ENCODE measurements at places on chromosomes 4 and X.

GRCh38 chrX:68598841-68599240, 48.6 kb upstream of the STARD8 start:
- DNase-seq = no peak
- no peaks in the 10 kb centered on the region for H3K4me1 ChIP-seq
- no peak overlapping the region for H3K27ac ChIP-seq
- H3K27me3 ChIP-seq = no peaks in the 10 kb centered on the region
- no peaks in the 10 kb centered on the region for H3K36me3 ChIP-seq
- H3K4me3 ChIP-seq = no peak overlapping the region

DNA sequence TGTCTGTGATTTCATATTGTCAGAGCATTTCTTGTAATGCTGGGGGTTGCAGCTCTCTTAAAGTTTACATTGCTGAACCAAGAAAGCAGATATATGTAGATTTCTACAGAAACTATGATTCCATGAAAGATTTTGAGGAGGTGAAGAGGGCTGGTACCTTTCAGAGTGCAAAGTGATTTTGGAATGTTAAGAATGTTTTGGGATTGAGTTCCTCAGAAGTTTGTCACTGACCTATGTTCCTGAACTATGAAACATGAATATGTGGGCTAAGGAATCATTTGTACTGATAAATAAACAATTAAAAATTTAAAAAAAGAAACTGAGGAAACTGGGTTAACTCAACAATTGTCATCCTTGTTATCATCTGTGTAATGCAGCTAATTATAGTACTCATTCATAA, 12.3 kb upstream of the CHIC2 start:
- H3K4me1 ChIP-seq = no peaks in the 10 kb centered on the region
- no peaks in the 10 kb centered on the region for H3K27me3 ChIP-seq
- no peaks in the 10 kb centered on the region for H3K36me3 ChIP-seq
- no peak overlapping the region for H3K4me3 ChIP-seq
- H3K27ac ChIP-seq = no peak overlapping the region

GRCh38 chr4:118171381-118171780, 137.1 kb downstream of the NDST3 start:
- no peaks in the 10 kb centered on the region for H3K36me3 ChIP-seq
- H3K27ac ChIP-seq = no peak overlapping the region
- H3K4me3 ChIP-seq = no peak overlapping the region
- H3K27me3 ChIP-seq = no peaks in the 10 kb centered on the region

DNA sequence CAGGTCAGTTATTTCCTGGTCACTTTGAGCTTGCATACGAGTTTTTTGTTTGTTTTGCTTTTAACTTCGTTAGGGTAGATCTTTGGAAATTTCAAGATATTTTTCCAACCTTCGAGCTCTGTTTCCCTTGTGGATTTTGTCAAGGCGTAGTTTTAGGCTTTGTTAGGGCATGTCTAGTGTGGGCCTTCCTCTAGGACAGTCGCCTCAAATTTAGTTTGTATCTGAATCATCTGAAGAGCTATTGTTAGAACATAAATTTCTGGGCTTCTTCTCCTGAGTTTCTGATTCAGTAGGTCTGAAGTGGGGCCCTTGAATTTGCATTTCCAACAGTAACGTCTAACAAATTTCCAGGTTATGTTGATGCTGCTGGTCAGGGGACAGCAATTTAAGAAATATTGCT, 48.8 kb upstream of the RBM47 start:
- no peak for DNase-seq
- H3K4me3 ChIP-seq = no peak overlapping the region
- no peak overlapping the region for H3K27ac ChIP-seq
- H3K4me1 ChIP-seq = peaks cover 5% of the 10 kb centered on the region
- no peaks in the 10 kb centered on the region for H3K36me3 ChIP-seq

DNA sequence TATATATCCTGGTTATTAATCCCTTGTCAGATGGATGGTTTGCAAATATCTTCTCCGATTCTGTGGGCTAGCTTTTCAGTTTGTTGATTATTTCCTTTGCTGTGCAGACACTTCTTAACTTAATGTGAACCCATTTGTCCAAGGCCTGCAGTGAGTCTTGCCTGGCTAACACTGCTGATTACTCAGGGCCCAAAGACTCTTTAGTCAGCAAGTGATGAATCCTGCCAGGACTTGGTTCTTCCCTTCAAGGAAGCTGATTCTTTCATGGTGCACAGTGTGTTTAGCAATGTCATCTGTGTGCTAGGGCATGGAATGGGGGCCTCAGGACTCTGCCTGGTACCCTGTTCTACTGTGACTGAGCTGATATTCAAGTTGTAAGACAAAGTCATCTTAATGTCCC, 81.8 kb upstream of the TEX13A start:
- H3K27ac ChIP-seq = no peak overlapping the region
- no peaks in the 10 kb centered on the region for H3K36me3 ChIP-seq
- H3K27me3 ChIP-seq = no peaks in the 10 kb centered on the region
- H3K4me3 ChIP-seq = no peak overlapping the region
- H3K4me1 ChIP-seq = no peaks in the 10 kb centered on the region
- DNase-seq = no peak

GRCh38 chr4:186557061-186557460, 1.7 kb upstream of the MTNR1A start:
- no peak overlapping the region for H3K27ac ChIP-seq
- H3K36me3 ChIP-seq = no peaks in the 10 kb centered on the region
- H3K4me1 ChIP-seq = no peaks in the 10 kb centered on the region
- H3K4me3 ChIP-seq = no peak overlapping the region

DNA sequence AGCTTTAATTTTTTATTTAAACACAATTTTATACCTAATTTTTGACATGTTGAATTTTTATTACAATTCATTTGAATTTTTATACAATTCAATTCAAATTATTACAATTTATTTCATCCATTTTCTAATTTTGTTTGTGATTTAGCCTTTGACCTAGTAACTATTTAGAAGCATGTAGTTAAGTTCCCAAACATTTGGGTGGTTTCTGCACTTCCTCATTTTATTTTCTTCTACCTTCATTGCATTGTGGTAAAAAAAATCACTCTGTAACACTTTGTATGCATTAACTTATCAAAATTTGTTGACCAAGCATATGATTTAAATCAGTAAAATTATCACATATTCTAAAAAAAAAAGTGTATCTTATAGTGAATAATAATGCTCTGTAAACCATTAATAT, 928.9 kb downstream of the ARAP2 start:
- DNase-seq = no peak
- H3K36me3 ChIP-seq = no peaks in the 10 kb centered on the region
- H3K27ac ChIP-seq = no peak overlapping the region
- H3K4me1 ChIP-seq = no peaks in the 10 kb centered on the region

DNA sequence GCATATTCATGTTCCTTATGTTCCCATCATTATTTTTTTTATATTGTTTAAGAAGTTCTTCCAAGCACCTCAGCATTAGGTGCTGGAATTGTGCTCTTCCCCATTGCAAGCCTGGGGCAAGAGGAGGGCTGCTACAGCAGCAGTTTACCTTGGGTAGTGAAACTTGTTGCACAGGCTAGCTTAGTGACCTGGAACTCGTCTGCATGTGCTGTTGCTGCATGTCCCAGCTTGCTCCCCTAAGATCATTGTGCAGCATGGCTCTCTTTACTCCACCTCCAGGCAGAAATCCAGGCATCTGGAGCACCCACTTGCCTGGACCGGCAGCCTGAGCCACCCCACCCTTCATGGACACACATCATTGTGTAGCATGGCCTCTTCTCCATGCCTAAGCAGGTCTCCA, 776.0 kb downstream of the GLUD2 start:
- H3K36me3 ChIP-seq = no peaks in the 10 kb centered on the region
- no peaks in the 10 kb centered on the region for H3K4me1 ChIP-seq
- no peak overlapping the region for H3K27ac ChIP-seq
- H3K27me3 ChIP-seq = no peaks in the 10 kb centered on the region
- no peak overlapping the region for H3K4me3 ChIP-seq

DNA sequence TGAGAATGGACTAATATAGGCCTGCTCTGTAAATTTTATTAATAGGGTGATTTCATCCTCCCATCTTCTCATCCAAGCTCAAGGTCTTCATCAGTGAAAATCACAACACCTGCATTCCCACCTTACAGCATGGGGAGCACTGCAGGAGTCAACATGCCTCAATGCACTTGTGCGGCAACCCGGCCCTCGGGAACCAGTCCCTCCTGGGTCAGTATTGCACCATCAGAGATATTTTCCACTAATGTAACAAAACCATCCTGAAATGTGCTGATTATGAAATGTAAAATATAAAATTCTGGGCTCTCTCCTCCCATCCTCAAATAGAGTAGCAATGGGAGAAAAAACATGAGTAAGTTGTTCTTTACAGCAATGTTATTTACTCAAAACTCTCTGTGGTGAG, 13.0 kb downstream of the USP46 start:
- no peaks in the 10 kb centered on the region for H3K27me3 ChIP-seq
- no peaks in the 10 kb centered on the region for H3K36me3 ChIP-seq
- DNase-seq = no peak
- no peak overlapping the region for H3K4me3 ChIP-seq
- no peaks in the 10 kb centered on the region for H3K4me1 ChIP-seq

DNA sequence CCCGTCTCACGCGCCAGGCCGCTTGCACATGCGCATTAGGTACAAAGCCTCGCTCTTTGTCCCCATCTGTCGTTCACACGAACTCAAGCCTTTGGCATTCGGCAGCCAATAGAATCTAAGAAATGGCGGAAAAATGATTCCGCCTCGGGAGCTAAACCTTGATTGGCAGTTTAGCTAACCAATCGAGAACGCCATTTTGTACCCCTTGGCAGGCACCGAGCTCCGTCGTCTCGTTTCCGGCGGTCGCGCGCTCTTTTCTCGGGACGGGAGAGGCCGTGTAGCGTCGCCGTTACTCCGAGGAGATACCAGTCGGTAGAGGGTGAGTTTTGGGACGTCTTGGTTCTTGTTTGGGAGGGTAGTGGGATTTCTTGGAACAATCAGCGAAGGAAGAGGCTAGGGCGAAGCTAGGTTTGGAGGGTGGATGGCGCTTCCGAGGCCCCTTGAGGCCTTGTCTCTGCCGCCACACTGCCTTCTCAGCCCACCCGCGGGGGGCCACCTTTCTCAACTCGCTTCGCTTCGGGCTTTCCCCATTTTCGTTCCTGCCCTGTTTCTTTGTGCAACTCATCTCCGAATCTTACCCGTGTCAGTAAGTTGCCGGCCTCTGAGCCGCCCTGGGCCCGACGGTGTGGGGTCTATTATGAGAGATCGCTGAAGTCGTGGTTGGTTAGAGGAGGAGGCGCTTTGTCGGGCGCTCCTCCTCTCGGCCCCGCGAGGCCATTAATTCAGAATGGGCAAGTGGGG, at the start of gene NONO:
NONO (plus strand) TSS at position 233 of the 741 bp plus-strand sequence. CDS start 7,003 bp downstream, outside the sequence.
- H3K4me1 ChIP-seq = peaks cover 16% of the 10 kb centered on the region
- H3K4me3 ChIP-seq = peak within 1 kb of the TSS; percentile 65
- H3K27ac ChIP-seq = peak within 1 kb of the TSS; percentile 89
- no peaks in the 10 kb centered on the region for H3K27me3 ChIP-seq
- DNase-seq = peak; percentile 88

DNA sequence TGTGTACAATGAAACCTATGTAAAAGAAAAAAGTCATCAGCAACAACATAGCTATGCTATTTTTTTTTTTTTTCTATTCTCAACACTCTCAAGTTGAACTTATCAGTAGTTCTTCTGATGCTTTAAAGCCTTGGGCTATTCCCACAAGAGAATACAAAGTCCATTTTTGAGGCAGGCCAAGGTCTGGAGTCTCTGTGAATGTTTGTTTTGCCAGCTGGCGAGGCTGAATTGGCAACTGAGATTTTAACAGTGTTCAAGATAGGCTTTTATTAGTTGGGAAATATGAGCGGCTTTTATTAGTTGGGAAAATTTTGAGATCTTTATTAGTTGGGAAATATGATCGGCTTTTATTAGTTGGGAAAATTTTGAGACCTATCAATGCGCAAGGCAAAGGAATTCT, 336.6 kb downstream of the SLITRK2 start:
- H3K27me3 ChIP-seq = no peaks in the 10 kb centered on the region
- DNase-seq = no peak
- H3K4me1 ChIP-seq = no peaks in the 10 kb centered on the region
- H3K4me3 ChIP-seq = no peak overlapping the region

- H3K36me3 ChIP-seq = no peaks in the 10 kb centered on the region
- DNase-seq = no peak
- H3K27me3 ChIP-seq = no peaks in the 10 kb centered on the region
- H3K4me3 ChIP-seq = no peak overlapping the region
Observed at GRCh38 chr4:68367835-68368234, 17.9 kb upstream of the YTHDC1 start.

DNA sequence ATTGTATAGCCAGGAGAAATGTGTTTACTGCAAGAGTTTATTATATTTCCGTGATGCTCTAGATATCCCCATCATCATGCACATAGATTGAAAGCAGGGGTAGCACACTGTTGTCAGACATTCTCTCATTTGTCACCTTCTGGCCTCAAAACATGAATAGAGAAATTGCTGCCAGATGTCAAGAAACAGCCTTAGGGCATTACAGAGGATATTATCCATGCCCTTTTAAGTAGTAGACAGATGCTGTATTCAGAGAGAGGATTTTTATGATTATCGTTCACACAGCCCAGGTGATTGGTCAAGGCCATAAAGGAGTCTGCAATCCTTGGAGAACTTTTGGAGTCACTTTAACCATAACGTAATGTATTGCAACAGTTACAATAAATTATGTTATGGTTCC, 1961.5 kb upstream of the TENM3 start:
- no peak overlapping the region for H3K27ac ChIP-seq
- H3K36me3 ChIP-seq = no peaks in the 10 kb centered on the region

- H3K27me3 ChIP-seq = no peaks in the 10 kb centered on the region
- DNase-seq = no peak
- no peaks in the 10 kb centered on the region for H3K36me3 ChIP-seq
- no peak overlapping the region for H3K4me3 ChIP-seq
- no peaks in the 10 kb centered on the region for H3K4me1 ChIP-seq
Observed at GRCh38 chrX:9884031-9884779, 83.0 kb upstream of the CLDN34 start.

- DNase-seq = no peak
- no peaks in the 10 kb centered on the region for H3K4me1 ChIP-seq
- H3K4me3 ChIP-seq = no peak overlapping the region
- H3K27ac ChIP-seq = no peak overlapping the region
Observed at GRCh38 chrX:113804819-113805218, 779.1 kb upstream of the HTR2C start.

GRCh38 chr4:153112041-153112441, 92.2 kb upstream of the TRIM2 start:
- DNase-seq = no peak
- no peak overlapping the region for H3K27ac ChIP-seq
- peaks cover 54% of the 10 kb centered on the region for H3K4me1 ChIP-seq

GRCh38 chrX:150605603-150606002, 37.2 kb downstream of the MTM1 start:
- H3K36me3 ChIP-seq = peaks cover 17% of the 10 kb centered on the region
- no peaks in the 10 kb centered on the region for H3K4me1 ChIP-seq
- H3K4me3 ChIP-seq = no peak overlapping the region
- H3K27ac ChIP-seq = no peak overlapping the region

DNA sequence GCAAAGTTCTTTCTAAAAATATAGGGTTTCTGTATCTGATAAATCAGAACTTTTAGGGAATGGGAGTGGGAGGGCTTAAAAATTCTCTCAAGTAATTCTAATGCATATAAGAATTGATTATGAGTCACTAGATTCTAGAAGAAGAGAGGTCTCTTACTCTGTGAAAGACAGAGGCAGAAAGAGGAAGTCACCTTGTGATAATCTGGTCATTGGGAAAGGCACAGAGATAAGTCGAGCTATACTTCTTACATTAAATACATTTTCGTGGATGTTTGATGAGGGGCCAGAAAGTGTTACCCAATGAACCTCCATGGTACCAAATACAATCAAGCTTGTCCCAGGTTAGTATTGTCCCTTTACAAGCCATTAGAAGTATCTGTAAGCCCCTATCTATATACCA, 134.4 kb downstream of the MAD2L1 start:
- no peak overlapping the region for H3K4me3 ChIP-seq
- no peak for DNase-seq
- no peaks in the 10 kb centered on the region for H3K4me1 ChIP-seq
- no peaks in the 10 kb centered on the region for H3K36me3 ChIP-seq
- no peak overlapping the region for H3K27ac ChIP-seq

All from CD8-positive, alpha-beta memory T cell (primary cell).